ENCODE measurements at places on chromosomes 3 and 15.

GRCh38 chr15:31977812-31978661 lies 52.3 kb upstream of the CHRNA7 start:
- no peak for DNase-seq

DNA sequence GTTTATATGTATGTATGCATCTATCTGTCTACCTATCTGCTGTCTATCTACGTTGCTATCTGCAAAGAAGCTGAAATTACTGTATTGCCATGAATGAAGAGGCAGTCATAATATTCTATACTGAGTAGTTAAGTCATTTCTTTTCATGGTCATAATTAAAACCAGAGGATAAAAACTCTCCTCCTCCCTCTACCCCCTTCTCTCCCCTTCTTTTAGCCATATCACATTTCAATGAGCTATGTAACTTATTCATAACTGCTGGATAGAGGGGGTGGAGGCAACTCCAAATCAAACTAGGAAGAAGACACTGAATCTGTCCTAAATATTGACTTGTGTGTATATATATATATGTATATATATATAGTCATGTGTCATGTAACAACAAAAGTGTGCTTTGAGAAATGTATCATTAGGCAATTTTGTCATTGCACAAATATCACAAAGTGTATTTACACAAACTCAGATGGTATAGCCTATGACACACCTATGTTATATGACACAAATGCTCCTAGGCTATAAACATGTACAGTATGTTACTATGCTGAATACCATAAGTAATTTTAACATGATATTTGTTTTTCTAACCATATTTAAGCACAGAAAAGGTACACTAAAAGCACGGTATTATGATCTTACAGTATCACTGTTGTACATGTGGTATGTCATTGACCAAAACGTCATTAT lies 229.7 kb upstream of the KCNMB2 start:
- DNase-seq, result no peak

DNA sequence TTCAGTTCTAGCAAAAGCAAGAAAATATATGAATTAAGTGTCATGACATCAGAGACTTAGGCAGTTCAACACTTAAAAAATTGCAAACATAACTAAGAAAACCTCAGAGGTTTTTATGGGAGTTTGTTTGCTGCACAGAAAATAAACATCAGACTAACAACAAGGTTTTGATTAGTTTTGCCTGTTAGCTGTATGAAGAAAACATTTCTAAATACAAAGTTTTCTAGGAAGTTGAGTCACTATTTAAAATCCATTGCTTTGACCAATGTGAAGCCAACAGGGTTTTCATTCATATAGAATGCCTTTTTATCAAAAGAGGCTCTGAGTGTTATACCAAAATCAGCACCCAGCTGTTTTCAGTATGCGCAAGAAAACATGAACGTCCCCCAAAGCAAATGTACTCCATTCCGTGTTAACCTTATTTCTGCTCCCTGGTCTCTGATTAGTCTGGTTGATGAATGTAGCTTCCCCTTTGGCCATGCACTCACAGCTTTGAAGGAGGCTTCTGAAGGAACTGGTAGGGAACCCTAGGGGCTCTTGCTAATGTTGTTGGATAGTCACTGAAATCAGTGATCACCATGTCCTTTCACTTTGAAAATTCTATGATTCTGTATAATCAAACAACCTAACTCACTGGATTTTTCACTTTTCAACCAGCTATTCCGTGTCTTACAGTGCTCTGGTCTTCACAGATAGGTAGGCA lies 89.6 kb upstream of the TSEN2 start:
- no peak for DNase-seq

GRCh38 chr3:74001436-74001835 lies 376.7 kb upstream of the PDZRN3 start:
- no peak for DNase-seq

DNA sequence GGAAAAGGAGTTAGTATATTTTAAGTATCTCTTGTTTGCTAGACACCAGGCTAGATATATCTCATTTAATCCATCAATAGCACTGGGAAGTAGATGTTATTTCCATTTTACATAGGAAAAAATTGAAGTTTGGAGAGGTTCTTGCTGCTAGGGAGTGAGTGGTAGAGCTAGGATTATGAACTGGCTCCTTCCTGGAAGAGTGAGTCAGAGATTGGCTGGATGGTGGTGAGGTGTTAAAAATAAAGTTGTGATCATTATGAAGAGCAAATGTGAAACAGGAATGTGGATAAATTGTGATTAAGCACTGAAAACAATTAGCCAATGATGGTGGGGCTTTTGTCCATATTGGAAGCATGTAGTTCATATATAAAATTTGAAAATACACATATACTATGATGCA lies 234.2 kb downstream of the WNT5A start:
- no peak for DNase-seq

- no peak for DNase-seq
These were observed 1.3 kb downstream of the PLA2G4B start for GRCh38 chr15:41839781-41840491.

- no peak for DNase-seq
These were observed 100.6 kb upstream of the TSC22D2 start for GRCh38 chr3:150307311-150308036.

DNA sequence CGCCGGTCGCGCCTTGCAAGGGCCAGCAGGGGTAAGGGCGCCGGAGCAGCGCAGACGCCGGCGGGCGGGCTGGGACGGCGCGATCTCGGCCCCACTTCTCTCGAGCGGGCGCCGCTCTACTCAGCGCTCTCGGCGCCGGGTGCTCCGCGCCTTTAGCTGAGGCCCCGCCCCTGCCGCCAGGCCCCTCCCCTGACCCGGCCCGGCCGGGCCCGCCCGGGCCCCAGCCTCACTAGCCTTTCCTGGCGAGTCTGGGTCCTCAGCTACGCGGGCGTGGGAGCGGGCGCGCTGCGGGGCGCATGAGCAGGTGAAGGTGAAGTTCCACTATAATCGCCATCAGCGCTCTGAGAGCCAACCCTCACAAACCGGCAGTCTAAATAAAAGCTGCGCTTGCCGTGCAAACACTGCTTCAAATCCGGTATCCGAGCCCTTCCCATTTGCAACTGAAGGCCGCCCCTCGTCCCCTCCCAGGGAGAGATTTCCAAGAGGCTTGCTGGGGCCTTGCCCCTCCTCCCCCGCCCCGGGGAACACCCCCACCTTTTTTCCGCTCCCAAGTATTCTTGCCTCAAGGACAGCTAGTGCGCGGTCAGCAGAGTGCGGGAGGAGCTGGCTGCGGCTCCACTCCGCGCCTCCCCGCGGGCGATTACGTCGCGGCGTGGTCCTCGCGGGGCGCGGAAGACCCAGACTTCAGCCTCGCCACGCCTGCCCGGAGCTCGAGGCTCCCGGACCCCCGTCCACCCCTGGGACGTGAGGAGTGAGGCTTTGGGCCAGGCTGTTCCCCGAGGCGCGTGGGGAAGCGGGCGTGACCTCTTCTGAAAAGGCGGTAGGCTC lies at the start of gene RPP25:
TSS of gene RPP25 (minus strand) at position 125 of the 828 bp plus-strand sequence. CDS start 189 bp downstream, outside the sequence.
- DNase-seq, result peak; percentile 42

GRCh38 chr15:100790786-100791265 lies 88.8 kb upstream of the ALDH1A3 start:
- no peak for DNase-seq

- no peak for DNase-seq
These were observed 742.3 kb upstream of the CBLB start for GRCh38 chr3:106611116-106611515.

DNA sequence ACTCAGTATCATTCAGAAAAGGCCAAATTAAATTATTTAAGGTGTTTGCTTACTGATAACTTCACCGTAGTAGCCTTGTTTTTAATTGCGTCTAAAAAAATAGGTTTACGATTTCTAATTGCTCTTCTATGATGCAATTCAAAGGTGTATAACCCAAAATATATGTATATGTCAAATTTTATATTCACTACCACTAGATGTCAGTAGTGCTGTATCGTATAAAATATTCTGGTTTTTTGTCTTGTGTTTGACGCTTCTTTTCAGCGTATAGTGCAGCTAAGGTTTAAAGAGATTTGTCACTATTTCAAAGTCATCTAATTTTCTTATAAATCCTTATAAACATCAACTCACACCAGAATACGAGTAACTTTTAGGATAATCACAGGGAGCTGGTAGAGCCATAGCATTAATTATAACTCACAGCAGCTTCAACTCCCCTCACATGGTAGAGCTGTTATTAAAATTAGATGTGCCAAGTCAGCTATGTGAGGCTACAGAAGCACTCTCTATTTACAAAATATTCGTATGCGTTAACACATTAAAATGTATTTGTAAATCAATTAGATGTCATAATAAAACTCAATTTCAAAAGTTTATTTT lies 3.5 kb downstream of the PFN2 start:
- no peak for DNase-seq

GRCh38 chr3:73500321-73500720 lies 124.4 kb downstream of the PDZRN3 start:
- DNase-seq, result no peak

- DNase-seq, result no peak
These were observed 54.0 kb upstream of the POLR2M start for GRCh38 chr15:57652481-57652880.

DNA sequence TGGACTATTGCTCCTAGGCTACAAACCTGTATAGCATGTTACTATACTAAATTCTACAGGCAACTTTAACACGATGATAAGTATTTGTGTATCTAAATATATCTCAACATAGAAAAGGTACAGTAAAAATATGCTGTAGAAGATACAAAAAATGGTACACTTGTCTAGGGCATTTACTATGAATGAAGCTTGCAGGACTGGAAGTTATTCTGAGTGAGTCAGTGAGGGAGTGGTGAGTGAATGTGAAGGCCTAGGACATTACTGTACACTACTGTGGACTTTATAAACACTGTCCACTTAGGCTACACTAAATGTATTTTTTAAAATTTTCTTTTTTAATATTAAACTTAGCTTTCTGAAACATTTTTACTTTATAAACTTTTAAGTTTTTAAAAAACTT lies 140.5 kb upstream of the SGO1 start:
- no peak for DNase-seq

GRCh38 chr3:182925944-182926337 lies 54.4 kb downstream of the DCUN1D1 start:
- DNase-seq, result no peak

DNA sequence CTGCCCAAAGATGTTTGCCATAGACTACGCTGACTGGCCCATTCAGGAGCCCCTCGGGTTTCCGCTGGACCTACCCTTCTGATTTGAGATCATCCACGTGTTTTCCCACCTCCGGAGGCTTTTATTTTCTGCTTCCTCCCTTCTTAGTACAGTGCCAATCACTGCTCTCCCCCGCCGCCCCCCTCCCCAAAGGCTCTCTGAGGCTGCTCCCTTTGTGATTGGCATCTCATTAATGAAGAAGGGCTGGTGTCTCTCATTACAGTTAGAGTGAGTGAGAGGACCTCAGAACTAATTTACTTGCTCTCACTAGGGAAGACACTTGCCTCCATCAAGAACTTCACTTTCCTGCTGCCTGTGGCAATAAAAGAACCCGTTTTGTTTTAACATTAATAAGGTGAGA lies 284.7 kb upstream of the ICE2 start:
- DNase-seq, result no peak

DNA sequence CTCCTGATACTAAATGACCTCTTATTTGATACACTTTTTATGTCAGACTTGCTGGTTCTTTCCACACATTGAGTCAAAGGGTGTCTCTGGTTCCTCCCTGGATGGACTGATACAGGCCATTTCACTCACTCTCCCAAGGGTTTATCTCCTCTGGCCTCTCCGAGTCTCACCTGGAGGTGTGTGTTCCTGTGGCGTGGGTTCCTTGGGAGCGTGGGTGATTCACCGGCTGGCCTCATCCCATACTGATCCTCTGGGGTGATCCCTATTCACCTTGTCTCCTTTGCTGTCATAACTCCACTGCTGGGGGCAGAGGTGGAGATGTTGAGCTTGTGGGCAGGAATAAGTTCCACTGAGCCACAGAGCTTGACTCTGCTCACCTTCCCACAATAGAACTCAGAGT lies 61.1 kb downstream of the ST6GAL1 start:
- no peak for DNase-seq

DNA sequence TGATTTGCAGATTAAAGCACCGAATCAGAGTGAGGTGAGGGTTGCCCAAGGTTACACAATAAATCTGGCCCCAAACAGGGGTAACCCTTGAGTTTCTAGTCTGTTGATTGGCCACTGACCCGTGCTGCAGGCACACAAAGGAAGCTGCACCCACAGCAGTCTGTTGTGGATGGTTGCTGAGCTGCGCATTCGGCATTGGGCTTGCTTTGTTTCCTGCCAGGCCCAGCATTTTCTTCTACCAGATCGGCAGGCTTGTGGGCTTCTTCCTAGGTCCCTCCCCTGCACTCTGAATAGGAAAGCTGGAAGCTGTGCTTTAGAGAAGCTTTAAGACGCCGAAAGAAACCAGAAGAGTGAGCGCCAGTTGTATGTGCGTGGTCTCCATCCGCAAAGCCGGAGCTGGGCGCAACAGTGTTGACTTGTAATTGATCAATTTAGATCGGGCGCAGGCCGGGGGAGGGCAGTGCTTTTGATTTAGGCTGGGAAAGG lies 12.1 kb downstream of the B3GNT5 start:
- DNase-seq, result no peak

Data from stimulated activated CD8-positive, alpha-beta memory T cell treated with anti-CD3 and anti-CD28 coated beads, Interleukin-4, amount 100 ng/mL, for 4 hours (primary cell).